ENCODE measurements at places on chromosomes 2 and 18.

GRCh38 chr2:191319186-191319585 is 74.0 kb downstream of the MYO1B start:
- no peak for DNase-seq

DNA sequence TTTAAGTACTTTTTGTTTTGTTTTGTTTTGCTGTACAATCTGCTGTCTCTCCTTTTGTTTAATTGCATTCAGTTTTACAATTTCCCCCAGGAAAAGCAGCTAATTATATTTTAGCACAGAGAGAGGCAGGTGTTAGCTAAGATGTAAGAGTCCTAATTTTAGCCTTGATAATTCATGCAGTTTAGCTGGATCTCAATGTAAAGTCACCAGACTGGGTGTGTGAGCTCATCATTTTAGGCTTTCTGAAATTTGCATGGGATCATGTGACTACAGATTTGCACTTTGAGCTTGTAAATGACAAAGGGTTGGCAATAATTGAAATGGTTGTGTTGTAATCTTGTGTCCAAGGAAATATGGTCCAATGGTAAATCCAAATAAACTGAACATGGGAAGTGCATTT is 68.5 kb downstream of the ETAA1 start:
- no peak for DNase-seq

DNA sequence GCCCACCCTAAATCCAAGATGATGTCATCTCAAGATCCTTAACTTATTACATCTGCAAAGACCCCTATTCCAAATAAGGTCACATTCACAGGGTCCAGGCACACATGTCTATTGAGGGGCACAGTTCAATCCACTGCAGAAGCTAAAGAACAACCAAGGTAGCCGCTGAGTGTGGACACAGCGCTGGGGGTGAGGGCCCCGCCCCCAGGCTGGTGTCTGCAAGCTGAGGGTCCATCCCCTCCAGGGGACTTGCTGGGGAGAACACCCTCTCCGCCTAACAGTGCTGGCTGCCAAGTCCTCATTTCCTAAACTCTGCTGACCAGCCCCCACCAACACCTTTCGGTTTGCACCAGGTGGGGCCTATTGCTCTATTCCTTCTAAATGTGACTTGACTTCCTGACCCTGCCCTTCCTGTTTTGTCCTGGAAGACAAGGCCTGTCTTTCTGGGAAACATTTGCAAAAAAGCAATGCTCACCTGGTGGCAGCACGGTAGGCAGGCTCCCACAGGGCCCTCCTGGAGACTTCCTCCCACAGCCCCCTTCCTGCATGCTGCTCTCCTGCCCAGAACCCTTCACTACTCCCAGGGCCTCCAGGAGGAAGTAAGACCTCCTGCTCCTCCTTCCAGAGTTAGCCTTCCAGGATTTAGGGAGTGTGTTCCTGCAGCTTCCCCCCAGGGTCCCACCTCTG is 24.4 kb upstream of the TEX44 start:
- no peak for DNase-seq

DNA sequence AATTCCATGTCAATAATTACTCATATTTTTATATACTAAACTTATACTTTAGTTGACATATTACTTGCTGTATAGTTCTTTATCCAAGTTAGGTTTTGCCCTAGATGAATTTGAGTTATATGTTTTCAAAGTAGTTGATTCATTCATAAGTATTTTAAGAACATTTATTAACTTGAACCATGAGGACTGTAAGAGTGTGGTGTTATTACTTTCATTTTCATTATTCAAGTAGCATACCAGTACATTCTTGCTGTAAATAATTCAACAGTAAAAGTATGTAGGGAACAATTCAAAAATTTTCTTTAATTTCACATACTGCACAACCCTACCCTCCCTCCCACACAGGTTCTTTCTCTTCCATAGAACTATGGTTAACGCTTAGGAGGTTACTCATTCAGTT is 75.4 kb downstream of the ANKRD12 start:
- no peak for DNase-seq

- no peak for DNase-seq
Observed at GRCh38 chr2:67600222-67600871, 203.2 kb downstream of the ETAA1 start.

DNA sequence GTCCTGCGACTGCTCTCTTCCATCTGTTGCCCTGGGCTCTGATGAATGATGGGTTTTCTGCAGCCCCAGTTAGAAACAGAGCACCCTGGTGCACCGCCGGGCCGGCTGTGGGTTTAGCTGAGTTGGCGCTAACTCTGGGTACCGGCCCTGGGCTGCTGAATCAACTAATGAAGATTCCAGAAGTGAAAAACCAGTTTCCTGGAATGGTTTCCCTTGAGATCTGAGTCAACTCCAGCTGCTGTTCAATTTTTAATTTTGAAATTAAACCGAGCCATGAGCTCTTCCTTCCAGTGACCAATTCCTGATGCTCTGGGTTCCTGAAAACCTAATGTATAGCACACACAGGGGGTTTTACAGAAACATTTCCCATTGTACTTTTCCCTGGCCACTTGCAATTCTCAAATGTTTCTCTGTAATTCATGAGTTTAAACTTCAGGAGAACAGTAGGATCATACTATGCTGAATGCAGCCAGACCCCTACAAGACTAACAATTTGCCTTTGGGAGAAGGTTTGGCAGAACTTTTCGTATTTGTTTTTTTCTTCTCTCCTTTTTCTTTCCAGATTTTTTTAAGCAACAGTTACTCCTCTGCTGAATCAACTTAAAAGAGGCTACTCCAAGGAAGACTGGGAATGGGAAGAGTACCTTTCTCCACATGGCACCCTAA is 5.5 kb downstream of the COL6A3 start:
- DNase-seq, result no peak

DNA sequence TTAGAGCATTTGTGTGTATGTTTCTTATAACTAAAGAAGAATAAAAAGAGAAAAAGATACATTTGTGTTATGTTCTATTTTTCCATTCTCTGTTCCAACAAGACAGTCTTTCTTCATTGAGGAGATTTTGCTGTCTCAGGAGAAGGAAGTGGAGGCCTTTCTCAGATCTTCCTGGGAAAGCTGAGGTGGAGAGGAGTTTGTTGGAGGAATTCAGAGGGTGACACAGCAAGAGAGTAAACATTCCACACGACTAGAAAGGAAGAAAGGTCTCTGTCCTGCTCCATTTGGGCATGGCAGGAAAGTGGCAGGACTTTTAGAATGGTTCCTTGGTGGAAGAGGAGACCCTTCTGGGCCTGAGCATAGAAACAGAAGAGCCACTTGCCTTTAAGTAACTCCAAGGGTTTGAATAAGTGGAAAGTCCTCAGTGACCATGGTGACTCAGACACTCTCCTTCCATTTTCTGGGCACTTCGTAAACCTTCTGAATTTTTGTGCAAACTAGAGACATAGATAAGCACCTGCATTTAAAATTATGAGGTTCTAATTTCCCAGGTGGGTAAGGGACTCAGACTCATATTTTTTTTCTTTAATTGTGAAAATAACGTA is 52.3 kb upstream of the COL5A2 start:
- DNase-seq, result no peak

- no peak for DNase-seq
Observed at GRCh38 chr2:128442891-128443302, 124.2 kb upstream of the HS6ST1 start.

Data from fibroblast of skin of left quadriceps (primary cell).